ENCODE measurements at places on chromosomes 1 and 21.

- DNase-seq: no peak
These were observed 112.6 kb upstream of the PKN2 start for GRCh38 chr1:88571506-88571905.

GRCh38 chr1:30782361-30783255, 25.0 kb upstream of the LAPTM5 start:
- DNase-seq: peak; percentile 90

- DNase-seq: no peak
These were observed 31.7 kb downstream of the CHRM3 start for GRCh38 chr1:239417986-239418640.

GRCh38 chr1:28898405-28898881, 15.9 kb upstream of the EPB41 start:
- DNase-seq: no peak

DNA sequence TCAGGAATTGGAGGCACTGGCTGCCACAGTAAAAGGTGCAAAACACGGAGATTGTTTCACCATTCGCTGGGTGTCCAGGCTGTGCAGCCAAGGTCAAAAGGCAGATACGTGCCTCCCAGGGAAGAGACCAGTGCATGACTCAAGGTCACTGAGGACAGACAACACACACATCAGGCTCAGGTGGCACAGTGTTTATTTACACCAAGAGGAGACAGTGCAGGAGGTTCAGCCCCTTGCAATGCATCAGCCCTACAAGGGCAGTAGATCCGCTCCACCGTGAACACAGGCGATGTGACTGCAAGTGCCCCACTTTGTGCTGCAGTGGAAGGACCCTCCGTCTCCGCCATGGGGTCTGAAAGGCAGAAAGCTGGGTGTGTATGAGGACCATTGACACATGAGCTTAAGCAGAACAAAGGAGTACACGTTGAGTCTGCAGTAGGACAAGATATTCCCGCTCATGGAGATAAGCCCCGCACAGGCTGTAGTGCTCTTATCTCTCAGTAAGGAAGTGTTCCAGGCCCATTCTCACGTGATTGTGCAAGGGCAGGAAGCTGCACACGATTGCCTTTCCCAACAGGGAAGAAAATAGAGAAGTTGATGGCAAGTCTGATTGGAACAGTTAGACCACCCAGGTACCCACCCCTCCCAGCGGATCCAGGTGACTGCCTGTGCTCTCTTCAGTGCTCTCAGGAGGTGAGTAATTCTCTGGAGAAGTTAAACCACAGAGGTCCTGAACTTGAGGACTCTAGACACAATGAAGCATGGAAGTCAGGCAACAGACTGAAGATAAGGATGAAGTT, 37.5 kb upstream of the QSOX1 start:
- DNase-seq: no peak

GRCh38 chr1:151325231-151325630, 2.0 kb downstream of the PI4KB start:
- no peak for DNase-seq

DNA sequence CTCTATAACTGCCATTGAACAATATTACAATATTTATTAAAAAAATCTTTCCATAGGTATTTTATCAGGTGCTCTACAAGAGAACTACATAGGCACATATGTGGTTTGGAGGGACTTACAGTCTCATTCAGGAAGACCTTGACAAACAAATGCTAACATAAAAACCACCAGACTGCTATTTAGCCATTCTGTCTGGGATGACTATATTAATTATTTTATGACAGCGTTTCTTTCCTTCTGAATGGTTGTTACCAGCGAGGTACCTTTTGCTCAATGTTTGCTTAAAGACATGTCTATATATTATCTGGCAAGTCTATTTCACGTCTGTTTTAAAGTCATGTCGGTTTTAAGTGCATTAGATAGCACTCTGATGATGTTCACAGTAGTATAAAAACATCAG, 69.7 kb downstream of the RUNX1 start:
- no peak for DNase-seq

DNA sequence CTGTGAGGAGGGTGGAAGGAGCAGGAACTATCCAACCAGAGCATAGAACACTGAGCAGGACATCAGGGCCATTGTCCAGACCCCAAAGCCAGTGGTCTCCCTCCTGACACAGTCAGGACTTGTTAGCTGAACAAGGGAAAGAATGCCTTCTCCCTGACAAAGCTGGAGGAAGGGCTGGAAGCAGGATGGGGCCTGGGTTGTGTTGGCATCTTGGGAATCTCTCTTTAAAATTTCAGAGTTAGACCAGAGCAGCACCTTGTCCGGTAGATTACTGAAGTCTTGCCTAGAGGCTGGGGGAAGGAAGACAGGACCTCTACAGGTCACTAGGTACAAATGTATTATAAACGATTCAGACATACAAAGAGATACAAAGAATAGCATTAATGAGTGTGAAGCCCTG, 35.0 kb upstream of the ATP2B4 start:
- DNase-seq: no peak

DNA sequence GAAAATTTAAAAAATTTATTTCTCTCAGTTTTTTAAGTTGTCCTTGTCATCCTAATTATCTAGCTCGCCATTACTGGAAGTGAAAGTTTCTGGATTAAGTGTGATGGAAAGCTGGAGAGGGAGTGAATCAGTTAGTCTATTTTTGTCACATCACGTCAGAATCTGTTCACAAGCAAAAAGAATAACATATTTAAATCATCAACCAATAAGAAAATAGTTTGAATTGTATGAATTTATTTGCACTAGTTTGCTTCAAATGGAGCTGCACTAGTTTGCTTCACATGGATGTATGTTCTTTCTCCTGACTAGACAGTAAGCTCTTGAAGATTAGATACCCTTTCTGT, 22.8 kb downstream of the PHC2 start:
- DNase-seq: no peak

GRCh38 chr1:22254756-22255155, 111.9 kb upstream of the WNT4 start:
- DNase-seq: no peak

DNA sequence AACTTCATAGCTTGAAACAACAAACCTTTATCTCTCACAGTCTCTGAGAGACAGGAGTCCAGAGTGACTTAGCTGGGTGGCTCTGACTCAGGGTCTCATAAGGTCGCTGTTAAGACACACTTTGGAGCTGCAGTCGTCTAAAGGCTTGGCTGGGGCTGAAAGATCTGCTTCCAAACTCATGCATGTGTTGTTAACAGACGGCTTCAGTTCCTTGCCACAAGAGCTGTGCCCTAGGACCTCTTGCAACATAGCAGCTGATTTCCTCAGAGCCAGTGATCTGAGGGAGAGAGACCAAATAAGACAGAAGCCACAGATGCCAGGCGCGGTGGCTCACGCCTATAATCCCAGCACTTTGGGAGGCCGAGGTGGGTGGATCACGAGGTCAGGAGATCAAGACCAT, 176.8 kb downstream of the DISC1 start:
- DNase-seq: no peak

DNA sequence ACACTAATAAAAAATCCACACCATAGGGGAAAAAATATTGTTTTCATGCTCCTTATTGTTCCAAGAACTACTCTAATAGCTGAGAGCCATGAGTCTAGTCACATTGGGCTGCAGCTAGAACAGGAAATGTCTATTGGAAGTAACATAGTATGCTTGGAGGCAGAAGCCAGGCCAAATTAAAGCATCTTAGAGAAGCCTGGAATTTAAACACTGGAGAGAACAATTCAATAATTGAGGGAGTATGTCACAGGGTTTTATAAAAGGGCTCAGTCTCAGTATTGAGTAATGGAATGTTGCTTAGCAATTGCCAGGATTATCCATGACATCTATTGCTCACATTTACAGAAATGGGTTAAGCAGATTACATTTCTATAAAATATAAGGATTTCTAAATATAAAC, 471.3 kb downstream of the LMO4 start:
- DNase-seq: no peak

- no peak for DNase-seq
These were observed 136.9 kb upstream of the KIAA1614 start for GRCh38 chr1:180775801-180776200.

GRCh38 chr1:13990939-13991338, 291.0 kb downstream of the PRDM2 start:
- DNase-seq: no peak

Data from GM13976 (cell line).